ENCODE measurements at places on chromosomes 1 and 21.

DNA sequence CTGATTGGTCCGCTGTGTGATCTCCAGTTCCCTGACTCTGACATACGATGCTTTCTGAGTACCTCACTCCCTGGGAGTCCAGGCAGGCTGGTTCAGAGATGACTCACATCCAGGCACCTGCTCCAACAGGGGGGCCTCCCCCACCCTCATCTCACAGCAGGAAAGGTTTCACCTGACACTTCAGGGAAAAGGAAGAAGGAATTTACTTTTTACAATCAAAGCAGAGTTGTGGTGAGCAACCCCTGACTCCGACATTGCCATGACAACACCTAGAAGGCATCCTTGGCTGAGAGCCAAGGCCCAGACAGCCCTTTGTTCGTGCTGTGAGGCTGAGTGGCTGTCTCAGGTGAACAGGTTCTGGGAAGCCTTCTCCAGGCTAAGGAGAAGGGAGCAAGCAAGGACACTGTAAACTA, 164.6 kb upstream of the GJB5 start:
- no peak for DNase-seq

DNA sequence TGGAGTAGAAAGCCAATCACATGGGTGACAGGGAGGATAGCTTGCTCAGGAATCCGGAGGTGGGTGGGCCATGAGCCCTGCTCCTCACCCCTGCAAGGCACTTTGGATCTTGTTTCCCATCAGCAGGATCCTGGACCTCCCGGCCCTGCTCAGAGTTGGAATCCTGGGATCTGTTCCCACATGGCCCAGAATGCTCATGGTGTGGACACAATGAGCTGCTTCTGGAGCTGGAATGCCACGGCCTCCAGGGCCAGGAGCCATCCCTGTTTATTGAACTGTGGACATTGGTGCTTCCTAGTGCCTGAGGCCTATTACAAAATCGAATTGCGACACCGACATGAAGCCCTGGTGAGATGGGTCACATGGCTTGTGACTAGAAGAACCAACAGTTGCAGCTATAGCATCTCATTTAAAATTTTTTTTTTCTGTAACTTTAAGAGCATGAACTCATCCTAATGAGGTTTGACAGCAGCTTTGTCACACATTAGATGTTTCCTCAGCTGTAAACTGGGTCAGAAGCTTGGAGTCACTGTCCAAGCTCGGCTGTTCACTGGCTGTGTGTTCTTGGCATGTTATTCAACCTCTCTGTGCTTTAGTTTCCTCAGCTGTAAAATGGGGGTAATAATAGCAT, 40.4 kb upstream of the GOLT1A start:
- DNase-seq: peak; percentile 82

- no peak for DNase-seq
Observed at GRCh38 chr1:94614168-94614815, 72.7 kb upstream of the F3 start.

- DNase-seq: peak; percentile 79
Observed at GRCh38 chr1:201982623-201983379, at the start of gene RNPEP. Gene RNPEP, plus strand, starts transcription at chr1:201982648. Its CDS starts 19 bp downstream, at chr1:201982667.

DNA sequence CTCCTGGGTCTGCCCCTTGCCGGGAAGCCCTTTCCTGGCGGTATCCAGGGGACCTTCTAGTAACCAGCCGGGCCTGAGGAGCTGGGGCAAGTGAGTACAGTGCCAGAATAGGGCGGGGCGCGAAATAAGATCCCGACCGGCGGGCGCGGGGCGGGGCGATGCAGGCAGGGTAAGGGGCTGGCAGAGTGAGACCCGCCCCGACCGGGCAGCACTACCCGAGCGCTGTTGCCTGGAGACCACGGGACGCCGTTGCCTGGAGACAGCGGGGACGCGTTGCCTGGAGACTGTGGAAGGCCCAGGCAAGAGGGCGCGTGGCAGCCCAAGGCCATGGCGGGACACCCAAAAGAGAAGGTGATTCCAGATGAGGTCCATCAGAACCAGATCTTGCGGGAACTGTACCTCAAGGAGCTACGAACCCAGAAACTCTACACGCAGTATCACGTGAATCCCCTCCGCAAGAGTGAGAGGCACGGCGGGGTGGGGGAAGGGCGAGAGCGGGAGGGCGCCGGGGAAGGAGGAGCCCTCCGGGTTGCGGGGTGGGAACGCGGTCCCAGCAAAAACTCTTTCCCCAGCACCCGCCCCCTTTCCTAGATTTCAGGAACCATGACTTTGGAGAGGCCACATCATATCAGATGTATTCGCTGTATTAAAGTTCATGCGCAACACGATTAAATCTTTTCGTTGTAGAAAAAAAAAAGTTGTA, 24.3 kb downstream of the EBNA1BP2 start:
- peak; percentile 40 for DNase-seq

GRCh38 chr21:44552681-44553080, 1.4 kb upstream of the KRTAP10-2 start:
- no peak for DNase-seq

DNA sequence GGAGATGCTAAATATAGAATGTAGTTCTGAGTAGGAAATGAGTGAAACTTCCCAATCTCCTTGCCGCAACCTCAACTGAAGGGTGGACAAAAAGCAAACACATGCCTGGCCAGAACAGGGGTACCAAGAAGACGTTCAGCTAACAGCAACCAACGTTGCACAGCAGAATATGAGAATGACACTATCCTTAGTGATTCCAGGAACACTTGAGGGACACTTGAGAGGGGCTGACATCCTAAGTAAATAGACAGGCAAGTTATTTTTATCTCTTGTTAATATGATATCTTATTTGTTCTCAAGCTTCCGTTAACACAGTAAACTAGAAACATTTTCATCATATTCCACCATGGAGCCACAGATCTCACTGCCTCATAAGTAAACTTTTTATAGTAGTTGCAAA, 908 bp downstream of the KRTAP19-1 start:
- DNase-seq: no peak

GRCh38 chr1:202144402-202145067, at the start of gene ARL8A:
Gene ARL8A, minus strand, starts transcription at chr1:202144737. Its CDS starts 165 bp downstream, at chr1:202144572.
- DNase-seq: no peak

DNA sequence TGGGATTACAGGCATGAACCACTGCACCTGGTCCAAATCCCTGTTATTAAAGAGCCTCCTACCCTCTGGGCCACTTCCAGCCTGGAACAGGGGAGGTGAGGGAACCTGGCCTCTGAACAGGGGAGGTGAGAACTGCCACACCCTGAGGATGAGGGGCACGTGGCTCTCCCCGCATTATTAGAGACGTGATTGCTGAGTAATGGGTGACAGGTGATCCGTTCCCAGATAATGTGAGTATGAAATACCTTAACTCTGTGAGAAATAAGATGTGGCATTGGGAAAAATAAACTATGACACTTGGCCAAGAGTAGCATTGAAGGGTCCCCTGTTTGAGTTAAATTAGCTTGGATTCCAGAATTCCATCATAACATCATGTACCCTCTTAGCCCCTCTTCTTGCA, 13.6 kb upstream of the SLC25A34 start:
- no peak for DNase-seq

- DNase-seq: no peak
Observed at GRCh38 chr1:41838266-41838665, 80.5 kb downstream of the HIVEP3 start.

DNA sequence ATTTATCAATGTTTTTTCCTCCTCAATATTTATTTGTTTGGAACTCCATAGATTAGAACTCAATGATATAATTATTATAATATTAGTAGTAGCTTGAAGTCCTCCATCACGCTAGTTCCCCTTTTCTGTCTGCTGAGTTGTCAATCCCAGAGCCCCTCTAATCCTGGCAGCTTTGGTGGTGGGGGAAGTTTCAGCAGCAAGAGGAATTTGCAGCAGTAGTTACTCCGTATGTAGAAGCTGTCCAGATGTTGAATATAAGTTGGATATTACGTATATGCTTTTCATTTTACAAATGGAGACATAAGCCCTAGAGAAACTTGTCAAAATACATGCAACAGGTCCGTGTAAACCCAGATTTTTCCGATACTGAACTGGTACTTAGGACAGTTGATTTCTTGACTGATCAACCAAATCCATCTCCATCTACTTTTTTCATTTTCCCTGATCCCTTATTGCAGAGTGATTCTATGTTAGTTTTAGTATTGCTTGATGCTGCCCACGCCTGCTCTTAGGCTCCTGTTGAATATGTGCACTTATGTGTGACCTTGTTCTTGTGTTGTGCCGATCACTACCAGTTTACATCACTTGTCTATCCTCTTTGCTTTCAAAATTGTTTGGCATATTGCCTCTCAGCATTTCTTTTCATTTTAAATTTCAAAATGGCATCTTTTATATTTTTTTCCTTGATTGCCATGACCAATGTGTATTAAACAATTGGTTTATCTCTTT, 28.1 kb downstream of the SMAP2 start:
- DNase-seq: no peak

DNA sequence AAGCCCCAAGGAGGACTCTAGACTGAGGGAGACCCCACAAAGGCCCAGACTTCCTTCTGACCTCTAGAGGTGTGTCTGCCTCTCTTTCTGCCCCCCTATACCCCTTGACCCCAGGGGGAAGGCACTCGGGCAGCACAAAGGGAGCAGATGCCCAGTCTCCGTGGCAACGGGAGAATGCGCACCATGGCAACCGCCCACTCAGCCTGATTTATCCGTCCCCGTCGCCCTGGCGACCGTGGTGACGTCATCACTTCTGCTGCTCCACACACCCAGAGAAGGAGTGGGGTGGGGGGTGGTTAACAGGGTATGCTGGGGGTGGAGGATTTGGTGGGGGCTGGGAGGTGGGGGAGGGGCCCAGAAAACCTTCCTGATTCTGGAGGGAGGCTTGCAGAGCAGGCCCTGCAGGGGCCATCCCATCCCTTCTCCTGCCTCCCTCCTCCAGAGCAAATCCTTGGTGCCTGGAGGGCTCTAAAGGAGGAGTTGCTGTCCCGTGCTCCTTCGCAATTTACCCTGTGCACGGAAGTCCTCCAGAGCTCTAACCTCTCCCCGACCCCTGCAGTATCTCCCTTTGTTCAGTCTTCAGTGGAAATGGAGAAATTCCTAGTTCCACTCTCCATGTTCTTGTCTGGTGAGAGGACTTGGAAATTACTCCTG, 6.3 kb downstream of the CELF3 start:
- peak; percentile 59 for DNase-seq

Measured in fibroblast of mammary gland (primary cell).